ENCODE measurements at places on chromosomes 6 and 20.

DNA sequence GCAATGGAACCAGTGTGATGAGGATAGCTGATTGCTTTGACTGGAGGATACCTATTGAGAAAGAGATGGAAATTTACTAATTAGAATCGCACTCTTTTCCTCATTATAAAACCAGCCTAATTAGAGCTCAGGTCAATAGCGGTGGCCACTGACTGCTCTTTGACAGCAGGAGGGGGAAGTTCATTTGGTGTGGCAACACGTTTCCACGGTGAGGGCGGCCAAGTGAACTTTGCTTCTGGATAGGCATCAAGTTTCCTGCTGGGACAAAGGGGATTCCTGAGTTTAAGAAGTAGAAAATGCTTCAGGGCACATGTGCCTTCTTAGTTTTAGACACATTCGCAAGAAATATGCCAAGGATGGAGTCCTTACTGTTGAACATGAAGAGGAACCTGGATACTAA, 145.3 kb upstream of the NRN1 start:
- no peak for DNase-seq

GRCh38 chr6:105174512-105174911, 5.3 kb downstream of the POPDC3 start:
- DNase-seq: no peak

GRCh38 chr6:21664314-21665109, 71.0 kb downstream of the SOX4 start:
- DNase-seq: peak; percentile 53

DNA sequence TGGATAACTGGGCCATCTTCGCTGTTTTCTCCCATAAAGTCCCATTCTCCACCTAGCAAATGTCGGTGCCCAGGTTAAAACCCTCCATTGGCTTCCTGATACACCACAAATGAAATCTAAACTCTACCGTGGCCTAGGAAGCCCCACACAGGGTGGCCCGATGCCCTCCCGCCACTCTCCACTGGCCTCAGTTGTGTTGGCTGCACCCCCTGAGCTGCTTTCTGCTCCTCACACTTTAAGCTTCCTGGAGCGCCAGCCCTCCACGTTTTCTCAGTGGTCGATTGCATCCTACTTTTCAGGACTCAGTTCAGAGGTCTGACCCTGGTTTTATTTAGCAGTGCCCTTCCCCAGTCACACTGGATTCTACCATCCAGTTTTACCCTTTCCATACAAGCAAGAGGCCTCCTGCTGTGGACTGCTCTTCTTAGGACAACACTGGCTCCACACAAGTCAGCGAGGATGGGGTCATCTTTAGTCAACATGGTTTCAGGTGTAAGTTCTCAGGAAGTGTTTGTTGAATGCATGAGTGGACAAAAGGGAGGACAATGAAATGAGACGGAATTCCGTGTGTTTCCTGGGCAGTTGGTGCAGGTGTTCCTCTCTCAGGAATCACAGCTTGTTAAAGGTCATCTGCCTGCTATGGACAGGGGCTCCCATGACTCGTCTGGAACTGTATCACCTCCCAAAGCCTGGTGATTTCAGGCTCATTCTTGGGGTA, 124.1 kb downstream of the SULF2 start:
- DNase-seq: no peak

- DNase-seq: peak; percentile 79
Measured at GRCh38 chr6:403659-404655, 12.4 kb downstream of the IRF4 start.

DNA sequence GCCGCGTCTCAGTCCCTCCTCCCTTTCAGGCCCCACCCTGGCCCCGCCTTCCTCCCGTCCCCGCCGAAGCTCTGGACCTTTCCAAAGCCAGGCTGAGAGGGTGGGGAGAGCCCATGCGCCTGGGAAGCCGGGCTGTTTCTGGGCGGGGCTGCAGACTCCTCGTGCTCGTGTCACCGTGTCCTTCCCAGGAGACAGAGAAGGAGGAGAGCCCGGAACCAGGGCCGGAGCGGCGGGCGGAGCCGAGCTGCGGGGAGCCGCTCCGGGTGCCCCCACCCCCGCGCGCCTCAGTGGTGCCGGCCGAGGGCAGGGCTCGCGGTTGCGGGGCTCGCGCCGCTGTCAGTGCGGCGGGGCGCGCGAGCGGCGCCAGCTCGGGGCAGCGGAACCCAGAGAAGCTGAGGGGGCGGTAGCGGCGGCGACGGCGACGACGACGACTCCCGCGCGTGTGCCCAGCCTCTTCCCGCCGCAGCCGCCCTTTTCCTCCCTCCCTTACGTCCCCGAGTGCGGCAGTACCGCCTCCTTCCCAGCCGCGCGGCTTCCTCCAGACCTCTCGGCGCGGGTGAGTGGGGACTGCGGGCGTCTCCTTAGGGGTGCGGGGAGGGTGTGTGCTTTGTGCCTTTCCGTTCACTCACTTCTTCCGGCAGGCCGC, at the start of gene RALY:
Gene RALY, plus strand, starts transcription at position 336 of the 646 bp plus-strand sequence. CDS start 78,164 bp downstream, outside the sequence.
- DNase-seq: no peak

DNA sequence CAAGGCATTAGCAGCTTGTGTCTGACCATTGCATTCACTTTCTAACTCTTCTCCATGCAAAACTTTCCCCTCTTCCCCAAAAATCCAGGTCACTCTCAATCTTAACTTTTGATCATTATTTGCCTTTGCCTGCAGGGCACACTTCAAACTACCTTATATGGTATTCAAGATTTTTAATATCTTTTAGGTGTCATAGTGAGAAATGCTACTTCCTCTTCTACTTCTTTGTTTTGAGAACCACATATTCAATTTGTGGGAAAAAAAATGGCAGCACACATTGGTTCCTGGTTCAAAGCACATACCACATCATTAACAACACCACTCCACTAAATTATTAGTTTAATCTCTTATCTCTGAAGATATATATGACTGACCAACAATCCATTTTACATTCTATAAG, 1267.0 kb upstream of the CITED2 start:
- no peak for DNase-seq

GRCh38 chr6:31586008-31586407, at the start of gene LST1:
Gene LST1, plus strand, starts transcription at chr6:31586277. Its CDS starts 1,023 bp downstream, at chr6:31587300.
- no peak for DNase-seq

DNA sequence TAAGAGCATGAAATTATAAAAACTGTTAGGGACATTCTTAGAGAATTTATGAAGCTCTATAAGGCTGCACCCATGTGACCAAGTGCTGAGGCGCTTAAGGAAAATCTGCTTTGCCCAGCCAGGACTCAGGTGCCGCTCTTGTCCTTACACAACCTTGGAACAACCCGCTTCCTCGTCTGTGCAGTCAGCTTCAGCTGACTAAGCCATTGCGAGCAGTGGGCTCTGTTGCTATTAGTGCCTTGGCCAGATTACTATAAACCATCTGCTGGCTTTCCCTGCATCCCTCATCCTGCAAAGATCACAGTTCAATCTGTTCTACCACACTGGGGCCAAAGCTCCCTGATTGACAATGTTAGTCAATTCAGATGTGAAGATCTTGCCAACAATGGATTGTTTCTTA, 89.1 kb upstream of the E2F3 start:
- DNase-seq: no peak

DNA sequence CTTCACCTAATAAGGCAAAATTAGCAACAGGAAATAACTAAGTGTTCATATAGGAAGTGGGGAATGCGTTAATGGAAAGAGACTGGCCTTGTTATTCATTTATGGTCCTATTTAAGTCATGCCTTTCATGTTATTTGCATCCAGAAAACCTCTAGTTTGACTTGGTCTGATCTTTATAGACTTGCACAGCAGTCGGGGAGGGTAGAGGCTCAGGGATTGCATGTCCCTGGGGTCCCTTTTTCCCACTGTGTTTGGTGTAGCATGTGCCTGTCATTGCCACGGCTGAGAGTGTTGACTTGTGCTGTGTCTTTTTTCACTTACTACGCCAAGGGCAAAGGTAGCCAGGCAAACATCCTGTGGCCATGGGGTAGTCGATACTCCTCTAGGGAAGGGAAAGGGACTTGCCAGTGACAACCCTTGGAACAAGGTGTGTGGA, 105.4 kb upstream of the RIN2 start:
- no peak for DNase-seq

- DNase-seq: no peak
Measured at GRCh38 chr20:44856442-44856841, 29.1 kb upstream of the YWHAB start.

DNA sequence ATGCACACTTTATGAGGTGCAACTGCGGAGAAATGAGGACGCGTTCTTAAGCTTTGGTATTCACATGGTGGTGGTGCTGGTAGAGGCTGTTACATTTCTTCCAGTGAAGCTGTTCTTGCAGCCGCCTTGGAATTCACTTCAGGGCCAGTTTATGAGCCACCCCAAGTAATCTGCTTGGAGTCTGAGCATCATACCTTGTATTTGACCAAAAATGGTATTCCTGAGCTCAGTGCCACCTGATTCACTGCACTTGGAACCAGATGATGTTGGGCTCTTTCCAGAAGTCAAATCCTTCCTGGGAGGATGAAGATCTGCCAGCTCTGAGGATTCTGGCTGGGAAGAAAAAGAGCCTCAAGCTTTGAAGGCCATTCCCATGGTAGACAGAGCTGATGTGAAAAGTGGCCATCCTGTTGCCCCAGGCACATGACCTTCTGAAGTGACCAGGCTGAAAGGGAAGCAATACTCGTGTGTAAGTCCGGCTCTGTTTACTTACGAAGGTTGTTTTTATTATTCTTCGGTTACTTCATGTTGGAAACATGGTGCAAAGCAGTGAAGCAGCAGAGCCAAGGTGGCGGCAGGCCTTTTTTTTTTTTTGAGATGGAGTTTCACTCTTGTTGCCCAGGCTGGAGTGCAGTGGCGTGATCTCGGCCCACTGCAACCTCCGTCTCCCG, 7.7 kb downstream of the MANBAL start:
- no peak for DNase-seq

DNA sequence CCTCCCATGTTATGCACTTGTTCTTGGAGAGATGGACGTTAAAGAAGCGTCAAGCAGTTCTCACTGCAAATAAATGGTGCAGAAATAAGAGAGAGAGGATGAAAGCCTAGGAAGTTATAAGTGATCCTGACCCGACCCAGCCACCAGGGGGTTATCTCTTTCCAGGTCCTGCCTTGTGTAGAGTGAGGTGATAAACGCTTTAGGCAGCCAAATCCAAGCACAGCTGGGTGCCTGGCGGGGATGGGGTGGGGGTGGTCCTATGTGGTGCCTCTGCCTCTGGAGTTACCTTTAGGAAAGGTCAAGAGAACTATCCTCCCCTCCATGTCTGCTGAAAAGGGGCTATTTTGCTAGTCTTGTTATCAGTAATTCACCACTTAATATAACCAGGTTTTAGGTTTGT, 9.2 kb upstream of the TFAP2A start:
- no peak for DNase-seq

DNA sequence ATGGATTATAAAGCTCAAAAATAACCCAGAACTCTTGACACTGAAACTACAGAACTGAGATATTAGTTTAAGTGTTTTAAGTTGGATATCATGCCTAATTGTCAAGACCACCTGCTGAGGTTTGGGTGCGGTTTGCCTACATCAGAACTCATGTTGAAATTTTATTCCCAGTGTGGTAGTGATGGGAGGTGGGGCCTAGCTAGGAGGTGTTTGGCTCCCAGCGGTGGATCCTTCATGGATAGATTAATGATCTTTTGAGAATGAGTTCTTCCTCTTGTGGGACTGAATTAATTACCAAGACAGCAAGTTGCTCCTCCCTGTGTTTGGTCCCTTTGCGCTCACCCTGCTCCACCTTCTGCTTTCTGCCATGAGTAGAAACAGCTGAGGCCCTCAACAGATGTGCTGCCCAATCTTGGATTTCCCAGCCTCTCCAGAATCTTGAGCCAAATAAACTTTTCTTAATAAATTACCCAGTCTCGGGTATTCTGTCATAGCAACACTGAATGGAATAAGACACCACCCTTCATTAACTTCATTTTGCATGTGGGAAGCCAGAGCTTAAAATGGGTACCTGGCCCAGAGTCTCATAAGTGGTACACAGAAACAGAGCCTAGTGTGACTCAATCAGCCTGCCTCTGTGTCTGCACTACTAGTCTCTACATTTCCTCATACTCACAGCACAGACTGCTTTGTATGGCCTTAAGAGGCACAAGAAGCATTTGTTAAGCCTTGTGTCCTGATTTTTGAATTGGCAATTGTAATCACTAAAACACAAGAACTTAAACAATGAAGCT, 158.4 kb downstream of the IBTK start:
- no peak for DNase-seq

GRCh38 chr6:143117108-143117507, 56.4 kb downstream of the AIG1 start:
- no peak for DNase-seq

DNA sequence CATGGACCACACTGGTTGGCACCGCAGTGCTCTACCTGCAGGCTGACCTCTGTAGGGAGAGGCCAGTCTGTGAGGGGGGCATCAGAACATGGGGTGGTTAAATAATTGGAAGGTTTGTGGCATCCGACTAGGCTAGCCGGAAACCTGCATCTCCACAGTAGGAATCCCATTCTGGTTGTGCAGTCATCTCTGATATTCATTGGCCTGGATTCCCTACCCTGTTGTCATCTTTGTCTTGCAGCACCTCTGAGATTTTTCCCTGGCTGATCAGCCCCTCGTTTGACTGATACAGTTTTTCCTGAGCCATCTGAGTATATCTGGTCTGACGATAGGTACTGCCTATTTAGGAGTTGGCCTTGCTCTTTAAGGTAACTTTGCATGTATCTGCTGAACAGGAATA, 259.4 kb downstream of the TMEM242 start:
- DNase-seq: no peak

- no peak for DNase-seq
Measured at GRCh38 chr6:68473433-68474210, 161.5 kb upstream of the ADGRB3 start.

DNA sequence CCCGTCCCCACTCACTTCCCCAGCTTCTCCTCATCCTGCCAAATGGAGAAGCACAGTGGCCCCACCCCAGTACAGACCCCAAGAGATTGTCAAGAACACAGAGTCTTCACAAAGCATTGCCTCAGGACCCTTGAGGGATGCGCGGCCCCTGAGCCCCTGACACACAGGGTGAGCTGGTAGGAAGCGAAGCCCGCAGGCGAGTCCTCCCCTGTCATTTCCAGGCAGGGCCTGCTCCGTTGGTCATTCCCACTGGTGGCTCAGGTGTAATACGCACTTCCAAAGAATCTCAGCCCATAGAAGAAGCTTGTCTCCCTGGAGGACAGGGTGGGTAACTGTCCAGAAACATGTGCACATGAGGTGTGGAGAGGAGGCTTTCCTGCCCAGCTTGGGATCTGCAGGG, 404.2 kb downstream of the THBS2 start:
- DNase-seq: no peak

Measured in activated CD8-positive, alpha-beta memory T cell treated with anti-CD3 and anti-CD28 coated beads, Interleukin-2, amount 50 U/mL, for 48 hours (primary cell).